Left forelimb (tissue), 1 donor: ENCODE measurements at places on chromosomes 16 and 17.

DNA sequence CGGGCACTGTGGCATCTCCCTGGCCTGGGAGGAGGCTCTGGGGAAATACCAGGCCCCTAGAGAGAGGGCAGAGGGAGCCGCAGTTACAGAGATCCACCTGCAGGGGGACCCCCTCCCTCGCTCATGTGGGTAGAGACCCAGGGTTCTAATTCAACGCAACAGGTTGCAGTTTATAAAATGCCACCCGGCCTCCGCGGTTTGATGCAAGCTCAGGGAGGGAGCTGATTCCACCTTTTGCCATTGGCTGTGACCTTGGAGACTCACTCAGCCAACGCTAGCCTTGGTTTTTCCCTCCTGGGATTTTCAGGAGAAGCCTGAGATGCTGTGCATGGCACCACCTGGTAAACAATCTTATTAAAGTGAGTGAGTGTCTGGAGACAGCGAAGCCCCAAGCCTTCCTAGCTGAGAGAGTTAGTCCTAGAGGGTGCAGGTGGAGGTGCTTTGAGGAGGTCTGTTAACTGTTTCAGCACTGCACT lies 12.1 kb downstream of the TTLL6 start:
- DNase-seq, result no peak

GRCh38 chr17:69547947-69548346 lies 133.4 kb downstream of the MAP2K6 start:
- DNase-seq, result no peak

GRCh38 chr16:50928065-50928464 lies 186.2 kb downstream of the CYLD start:
- DNase-seq, result no peak

- no peak for DNase-seq
Observed at GRCh38 chr16:59478838-59479237, 744.7 kb upstream of the GOT2 start.

- no peak for DNase-seq
Observed at GRCh38 chr17:5472511-5472910, 3.7 kb upstream of the DHX33 start.

DNA sequence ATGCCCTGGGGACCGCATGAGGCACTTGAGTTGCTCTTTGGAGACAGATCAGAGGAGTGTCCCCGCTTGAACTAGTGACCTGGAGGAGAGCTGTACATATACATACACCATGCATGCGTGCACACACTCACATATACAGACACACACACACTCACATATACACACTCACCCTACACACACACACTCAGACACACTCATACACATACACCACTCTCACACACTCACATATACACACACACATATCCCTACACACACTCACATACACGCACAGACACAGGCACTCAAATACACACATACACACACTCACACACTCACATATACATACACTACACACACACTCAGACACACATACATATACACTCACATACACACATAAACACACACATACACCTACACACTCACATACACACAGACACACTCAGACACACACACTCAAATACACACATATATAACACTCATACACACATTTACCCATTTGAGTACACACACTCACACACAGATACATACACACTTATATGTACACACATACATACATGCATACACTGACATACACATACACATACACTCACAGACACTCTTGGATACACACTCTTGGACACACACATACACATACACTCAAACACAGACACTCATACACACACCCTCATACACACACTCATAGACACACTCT lies 5.4 kb upstream of the MPP2 start:
- DNase-seq, result no peak

DNA sequence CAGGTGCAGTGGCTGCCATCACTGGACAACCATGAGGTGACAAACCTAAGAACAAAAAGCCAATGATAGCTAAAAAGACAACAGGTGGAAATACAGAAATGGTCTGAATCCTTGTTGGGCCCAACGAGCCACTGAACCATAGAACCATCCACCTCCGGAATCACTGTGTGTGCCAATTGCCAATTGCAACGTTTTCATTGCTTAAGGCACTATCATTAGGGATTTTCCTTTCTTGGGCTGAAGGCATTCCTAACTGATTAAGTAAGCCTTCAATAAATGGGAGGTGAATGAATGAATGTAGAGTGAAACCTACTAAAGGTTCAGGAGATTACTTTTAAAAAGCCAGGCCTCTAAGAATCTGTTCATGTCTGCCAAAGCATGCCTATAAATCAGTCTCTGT lies 3.6 kb downstream of the USP31 start:
- DNase-seq, result no peak

DNA sequence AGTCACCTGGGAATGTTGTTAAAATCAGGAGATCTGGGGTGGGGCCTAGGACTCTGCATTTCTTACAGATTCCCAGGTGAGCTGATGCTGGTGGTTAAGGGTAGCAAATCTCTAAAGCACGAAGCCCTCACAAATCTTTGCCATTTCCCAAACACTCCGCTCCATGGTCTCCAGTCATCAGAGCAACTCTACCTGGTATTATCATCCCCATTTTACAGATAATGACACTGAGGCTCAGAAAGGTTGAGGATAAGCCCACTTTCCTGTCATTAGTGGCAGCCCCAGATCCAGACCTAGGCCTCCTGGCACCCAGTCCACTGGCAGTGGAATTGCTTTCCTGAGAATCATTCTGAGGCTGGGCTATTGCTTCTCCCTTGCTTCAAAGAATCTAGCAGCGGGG lies 8.7 kb downstream of the SLC46A1 start:
- no peak for DNase-seq

DNA sequence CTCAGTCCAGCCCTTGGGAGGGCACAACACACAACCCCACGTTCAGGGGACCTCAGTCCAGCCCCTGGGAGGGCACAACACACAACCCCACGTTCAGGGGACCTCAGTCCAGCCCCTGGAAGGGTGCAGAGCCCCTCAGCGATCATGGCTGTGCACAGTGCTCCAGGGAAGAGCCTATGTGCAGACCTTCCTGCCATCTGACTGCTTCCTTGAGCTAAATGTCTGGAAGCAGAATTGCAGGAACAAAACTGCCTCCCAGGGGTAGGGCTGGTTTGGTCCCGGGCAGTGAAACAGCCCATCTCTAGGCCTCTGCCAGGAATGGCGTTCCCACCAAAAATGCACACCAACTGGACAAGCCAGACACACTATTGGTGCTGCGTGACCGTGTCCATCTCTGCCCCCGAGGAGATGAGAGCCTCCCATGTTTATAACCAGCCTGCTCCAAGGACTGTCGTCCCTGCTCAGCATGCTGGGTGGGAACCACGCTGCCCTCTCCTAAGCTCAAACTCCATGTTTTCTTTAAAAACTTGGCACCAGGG lies 44.0 kb downstream of the ZNF276 start:
- DNase-seq, result no peak

GRCh38 chr16:82987767-82988166 lies 361.0 kb downstream of the CDH13 start:
- no peak for DNase-seq

DNA sequence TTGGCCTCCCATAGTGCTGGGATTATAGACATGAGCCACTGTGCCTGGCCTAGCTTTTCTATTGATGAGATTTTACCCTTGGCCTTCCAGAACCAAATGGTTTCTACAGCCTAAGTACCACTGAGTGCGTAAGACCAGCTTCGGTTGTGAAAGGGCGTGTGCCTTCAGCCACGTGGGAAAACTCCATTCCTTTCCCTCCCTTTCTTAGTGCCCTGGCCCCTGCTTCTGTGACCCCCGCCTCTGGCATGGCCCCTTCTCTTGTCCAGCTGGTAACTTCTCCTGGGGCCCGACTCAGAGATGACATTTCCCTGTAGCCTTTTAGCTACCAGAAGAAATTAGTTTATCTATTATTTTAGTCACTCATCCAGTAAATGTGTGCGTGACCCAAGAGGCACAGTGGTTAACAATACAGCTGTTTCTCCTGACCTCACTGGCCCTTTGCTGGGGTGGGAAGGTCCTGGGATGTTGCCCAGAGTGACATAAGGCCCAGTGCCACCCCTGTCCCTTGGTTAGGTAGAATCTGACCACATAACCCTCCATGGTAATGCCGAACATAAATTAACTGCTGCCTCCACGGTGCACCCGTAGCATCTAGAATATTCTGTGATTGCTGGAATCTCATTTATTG lies 97.3 kb downstream of the PLCG2 start:
- no peak for DNase-seq

- DNase-seq, result no peak
Observed at GRCh38 chr17:79855331-79856124, 16.3 kb upstream of the CBX4 start.

GRCh38 chr17:247767-248166 lies 66.3 kb upstream of the DOC2B start:
- no peak for DNase-seq

DNA sequence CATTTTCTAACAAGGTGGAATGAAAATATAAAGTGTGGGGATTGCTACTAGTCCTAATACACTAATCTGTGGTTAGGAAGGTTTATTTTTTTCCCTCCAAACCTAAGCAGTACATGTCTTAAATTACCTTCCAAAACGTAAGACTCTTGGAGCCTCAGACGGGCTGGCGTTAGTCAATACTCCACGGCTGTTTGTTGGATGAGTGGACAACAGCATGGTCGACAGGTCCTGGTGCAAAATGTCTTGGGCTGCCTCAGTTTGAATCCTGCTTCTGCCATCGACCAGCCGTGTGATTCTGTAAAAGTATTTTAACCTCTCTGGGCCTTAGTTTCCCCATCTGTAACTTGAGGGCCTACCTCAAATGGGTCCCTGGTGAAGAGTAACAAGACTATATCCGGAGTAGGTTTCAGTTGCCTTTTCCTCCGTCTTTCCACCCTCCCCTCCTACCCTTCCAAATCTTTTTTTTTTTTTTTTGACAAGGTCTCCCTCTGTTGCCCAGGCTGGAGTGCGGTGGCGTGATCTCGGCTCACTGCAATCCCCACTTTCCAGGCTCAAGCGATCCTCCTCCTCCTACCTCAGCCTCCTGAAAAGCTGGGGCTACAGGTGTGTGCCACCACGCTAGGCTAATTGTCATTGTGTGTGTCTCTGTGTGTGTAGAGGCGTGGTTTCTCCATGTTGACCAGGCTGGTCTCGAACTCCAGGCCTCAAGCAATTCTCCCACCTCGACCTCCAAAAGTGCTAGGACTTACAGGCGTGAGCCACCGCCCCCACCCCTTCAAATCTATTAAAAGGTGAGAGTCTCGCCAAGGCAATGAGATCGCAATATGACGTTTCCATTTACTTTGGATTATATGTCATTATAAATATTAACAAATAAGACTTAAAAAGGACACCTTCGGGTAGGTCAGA lies 5.8 kb downstream of the SCGB1C2 start:
- DNase-seq, result no peak

DNA sequence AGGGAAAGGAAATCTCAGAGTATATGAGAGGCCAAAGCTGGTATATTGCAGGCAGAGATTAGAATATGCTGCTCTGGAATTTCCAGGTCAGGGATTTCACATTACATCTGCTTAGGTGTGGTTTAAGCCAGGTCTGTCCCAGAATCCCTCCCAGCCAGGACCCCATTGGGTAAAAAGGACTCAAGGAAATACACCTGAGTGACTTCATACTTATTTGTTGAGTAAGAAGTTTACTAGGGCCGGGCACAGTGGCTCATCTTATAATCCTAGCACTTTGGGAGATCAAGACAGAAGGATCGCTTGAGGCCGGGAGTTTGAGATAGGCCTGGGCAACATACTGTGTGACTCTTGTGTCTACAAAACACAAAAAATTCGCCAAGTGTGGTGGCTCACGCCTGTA lies 7.2 kb downstream of the PIPOX start:
- DNase-seq, result no peak

- DNase-seq, result no peak
Observed at GRCh38 chr17:50055426-50056216, at the start of gene ITGA3. Gene ITGA3, plus strand, starts transcription at chr17:50056110. Its CDS starts 330 bp downstream, at chr17:50056440.

- DNase-seq, result no peak
Observed at GRCh38 chr16:3670711-3671110, 16.2 kb downstream of the DNASE1 start.

GRCh38 chr16:83579436-83579835 lies 228.3 kb upstream of the HSBP1 start:
- DNase-seq, result no peak

- DNase-seq, result no peak
Observed at GRCh38 chr17:7098802-7099459, 15.7 kb downstream of the ASGR2 start.

GRCh38 chr17:74410001-74410443 lies 21.9 kb upstream of the GPRC5C start:
- DNase-seq, result no peak

DNA sequence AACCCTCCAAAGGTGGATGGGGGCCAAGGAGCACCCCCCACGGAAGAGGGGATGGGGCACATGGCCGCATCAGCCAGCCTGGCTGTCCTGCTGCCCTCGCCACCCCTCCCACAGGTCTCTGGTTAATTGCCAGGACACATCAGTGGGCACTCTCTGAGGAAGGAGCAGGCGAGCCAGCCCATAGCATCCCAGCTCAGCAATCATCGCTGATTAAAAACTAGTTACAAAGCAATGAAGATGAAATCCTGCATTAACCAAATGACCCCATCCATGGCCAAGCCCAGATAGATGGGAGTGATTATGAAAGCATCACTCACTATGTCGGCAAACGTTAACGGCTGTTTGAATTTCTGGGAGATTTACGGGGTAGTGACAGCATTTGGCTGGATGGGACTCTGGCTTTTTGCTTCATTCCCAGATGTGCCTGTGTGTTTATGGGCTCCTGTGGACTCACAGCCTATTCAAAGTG lies 45.3 kb downstream of the CCDC182 start:
- no peak for DNase-seq

DNA sequence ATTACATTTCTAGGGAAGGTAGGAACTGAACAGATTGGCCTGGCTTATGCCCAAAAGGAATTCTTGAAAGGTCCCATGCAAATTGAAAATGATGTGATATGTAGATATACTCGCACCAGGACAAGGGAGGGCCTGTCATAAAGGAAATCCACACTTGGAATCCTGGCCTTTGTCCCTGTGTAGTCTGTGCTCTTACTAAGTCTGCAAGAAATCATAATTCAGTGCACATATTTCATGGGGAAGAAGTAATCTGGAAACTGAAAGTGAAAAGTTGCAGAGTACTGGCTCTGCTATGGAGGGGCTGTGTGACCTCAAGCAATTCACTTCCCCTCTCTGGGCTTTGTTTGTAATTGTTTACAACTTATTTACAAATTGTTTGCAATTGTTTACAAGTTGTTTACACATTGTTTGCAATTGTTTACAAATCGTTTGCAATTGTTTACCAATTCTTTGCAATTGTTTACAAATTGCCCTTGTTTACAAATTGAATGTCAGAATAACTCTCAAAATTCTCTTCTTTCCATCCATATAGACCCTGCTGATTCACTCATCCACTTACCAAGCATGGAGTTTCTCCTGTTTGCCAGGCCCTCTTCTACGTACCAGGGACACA lies 12.9 kb downstream of the SCNN1G start:
- DNase-seq, result no peak

GRCh38 chr17:42578282-42578869 lies 847 bp upstream of the PSMC3IP start:
- peak; percentile 77 for DNase-seq

DNA sequence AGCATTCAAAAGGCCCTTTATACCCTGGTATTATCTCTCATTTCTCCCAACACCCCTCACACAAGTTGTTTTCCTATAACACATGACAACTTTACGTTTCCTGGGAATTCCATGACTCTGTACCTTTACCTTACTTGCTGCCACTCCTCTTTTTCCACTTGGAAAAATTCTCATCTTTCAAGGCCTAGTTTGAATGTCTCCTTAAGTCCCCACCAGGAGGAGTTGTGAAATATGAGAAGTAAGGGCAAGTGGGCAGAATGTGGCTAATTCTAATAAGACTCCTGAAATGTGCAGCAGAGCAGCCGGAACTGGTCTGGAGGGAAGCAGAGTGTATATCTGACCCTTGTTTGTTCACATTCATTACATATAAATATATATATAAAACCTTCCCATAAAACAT lies 39.7 kb downstream of the BRCA1 start:
- DNase-seq, result no peak
